Breast epithelium (tissue), 4 donors: ENCODE measurements at places on chromosomes 13 and 19.

DNA sequence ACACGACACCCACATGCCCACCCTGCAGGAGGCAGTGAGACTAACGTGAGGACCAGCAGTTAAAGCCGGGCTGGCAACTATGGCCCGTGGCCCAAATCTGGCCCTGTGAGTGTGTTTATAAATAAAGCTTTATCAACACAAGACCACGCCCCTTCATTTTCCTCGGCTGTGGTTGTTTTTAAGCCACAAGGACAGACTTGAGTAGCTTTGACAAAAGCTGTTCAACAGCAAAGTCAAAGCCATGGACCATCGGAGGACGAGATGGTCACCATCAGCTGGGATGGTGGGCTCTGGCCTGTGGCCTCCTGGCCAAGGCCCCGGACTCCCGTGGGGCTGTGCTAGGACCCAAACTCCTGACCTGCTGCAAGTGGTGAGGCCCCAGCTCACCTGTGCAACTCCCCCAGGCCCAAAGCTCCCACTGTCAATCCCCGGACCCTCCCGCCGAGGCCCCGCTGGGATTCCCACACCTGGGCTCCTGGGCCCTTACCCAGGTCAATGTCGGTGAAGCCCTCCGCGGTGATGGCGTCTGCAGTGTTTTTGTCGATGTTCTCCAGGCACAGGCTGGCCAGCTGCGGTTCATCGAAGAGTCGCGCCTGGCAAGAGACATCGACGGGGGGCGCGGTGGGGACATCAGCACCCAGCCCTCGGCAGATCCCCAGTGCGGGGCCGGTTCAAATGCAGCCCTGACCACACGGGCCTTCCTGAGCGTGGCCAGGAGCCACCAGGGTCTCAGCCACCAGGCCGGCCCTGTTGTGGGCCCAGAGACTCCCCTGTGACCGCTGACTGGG lies 25.1 kb downstream of the BTBD2 start:
- no peak for DNase-seq

- no peak for DNase-seq
Observed at GRCh38 chr13:113445791-113446487, 7.3 kb downstream of the ADPRHL1 start.

- peak; percentile 39 for DNase-seq
Observed at GRCh38 chr13:51241720-51242119, 19.5 kb downstream of the FAM124A start.

DNA sequence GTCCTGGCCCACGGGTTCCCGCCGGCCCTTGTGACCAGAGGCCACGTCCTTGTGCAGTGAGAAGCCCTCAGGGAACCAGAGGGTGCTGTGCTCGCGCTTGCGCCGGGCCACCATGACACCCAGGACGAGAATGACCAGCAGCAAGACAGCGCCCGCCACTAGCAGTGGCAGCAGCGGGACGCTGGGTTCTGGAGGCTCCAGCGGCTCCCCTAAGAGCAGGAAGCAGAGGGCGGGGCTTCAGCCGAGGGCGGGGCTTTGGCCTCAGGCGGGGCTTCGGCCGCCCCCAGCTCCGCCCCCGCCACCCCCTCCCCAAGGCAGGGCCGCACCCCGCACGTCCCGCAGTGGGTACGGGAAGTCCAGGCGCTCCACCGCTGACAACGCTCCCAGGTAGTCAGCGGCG lies 30.4 kb downstream of the NOTCH3 start:
- no peak for DNase-seq
